Activated naive CD4-positive, alpha-beta T cell treated with Interleukin-2 at 50 U/mL for 16 hours (primary cell): ENCODE measurements at places on chromosomes 5 and 9.
A peak's percentile ranks its signal among the peaks of the same experiment; 100 is the strongest.

GRCh38 chr9:10366171-10366779 lies 246.5 kb downstream of the PTPRD start:
- no peak for DNase-seq

- no peak for DNase-seq
These were observed 947 bp upstream of the MARCHF3 start for GRCh38 chr5:127031147-127031862.

DNA sequence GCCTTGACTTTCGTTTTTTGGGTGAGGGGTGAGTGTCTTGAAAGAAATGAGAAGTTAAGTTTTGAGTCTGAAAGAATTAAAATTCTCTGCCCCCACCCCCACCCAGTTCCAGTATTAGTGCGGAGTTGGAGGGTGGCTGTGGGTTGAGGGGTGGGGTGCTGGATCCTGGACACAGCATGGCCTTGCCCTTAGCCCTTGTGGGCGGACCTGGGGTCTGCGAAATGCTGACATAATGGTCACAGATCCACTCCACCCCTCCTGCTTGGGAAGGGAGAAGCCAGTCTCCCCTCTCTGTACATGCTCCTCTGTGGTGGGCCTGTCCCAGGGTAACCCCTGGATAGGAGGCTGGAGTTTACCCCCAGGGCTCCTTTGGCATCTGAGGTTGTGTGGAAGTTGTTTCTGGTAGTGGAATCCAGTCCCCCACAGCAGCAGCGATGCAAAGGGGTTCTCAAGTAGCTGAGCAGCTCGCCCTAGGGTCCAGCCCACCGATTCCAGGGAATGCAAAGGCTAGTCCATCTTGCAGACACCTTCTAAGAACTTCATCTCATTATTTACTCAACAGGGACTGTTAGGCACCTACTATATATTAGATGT lies 42.8 kb upstream of the TCF7 start:
- DNase-seq, result no peak

DNA sequence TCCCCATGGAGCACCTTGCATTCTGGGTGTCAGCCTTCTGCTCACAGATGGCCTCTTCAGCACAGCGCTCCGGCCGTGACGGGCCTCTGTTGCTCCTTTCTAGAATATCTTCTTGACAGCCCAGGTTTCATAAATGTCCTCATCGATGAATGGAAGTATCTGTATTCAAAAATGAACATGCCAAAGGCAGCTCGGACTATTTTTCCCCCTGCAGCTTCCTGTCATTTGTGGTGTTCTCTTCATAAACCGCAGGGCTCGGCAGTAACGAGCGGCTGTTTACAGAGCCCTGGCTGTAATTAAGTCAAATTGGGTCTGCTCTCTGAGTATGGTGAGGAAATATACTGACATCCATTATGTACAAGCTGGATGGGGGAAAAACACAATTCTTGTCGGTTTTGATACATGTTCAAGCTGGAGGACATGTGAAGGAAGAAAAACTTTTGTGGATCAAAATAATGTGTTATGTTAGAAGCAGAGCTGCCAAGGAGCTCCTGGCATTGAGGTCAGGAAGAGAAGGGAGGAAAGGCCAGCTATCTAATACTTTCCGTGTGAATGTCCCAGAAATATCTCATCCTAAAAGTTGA lies 154.1 kb upstream of the CD180 start:
- no peak for DNase-seq

DNA sequence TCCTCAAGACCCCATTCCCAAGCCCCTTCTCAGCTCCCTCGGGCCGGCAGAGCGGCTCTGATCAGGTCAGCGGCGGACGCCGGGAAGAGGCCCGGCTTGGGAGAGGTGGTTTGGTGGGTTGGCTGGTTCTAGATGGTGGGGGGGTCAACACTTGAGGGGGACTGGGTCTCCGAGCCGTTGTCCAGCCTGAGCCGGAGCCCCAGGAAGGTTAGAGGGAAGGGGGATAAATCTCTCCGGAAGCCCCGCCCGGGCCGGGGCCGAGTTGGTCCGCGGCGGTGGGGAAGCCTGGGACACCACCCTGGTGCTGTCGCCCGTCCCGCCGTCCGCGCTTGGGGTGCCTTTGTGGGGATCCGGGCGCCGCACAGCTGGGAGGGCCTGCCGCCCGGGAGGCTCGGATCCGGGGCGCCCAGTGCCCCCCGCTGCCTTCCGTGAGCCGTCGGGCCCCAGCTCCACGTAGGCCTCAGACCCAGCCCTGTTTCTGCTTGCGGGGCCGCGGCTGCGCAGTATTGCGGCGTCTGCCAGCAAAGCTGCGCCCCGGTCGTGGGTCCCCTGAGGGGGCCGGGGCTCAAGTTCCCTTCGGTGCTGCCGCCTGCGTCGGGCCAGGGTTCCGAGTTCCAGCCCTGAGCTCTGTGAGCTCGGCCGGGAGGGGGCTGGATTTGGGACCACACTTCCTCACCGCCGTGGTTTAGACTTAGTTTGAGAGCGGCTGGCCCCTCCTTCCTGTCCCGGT lies 542 bp upstream of the TRIM52 start:
- peak; percentile 77 for DNase-seq

- no peak for DNase-seq
These were observed 334.9 kb downstream of the BNC2 start for GRCh38 chr9:16535555-16535954.

- DNase-seq, result no peak
These were observed 3.2 kb upstream of the TLE4 start for GRCh38 chr9:79568337-79569101.

DNA sequence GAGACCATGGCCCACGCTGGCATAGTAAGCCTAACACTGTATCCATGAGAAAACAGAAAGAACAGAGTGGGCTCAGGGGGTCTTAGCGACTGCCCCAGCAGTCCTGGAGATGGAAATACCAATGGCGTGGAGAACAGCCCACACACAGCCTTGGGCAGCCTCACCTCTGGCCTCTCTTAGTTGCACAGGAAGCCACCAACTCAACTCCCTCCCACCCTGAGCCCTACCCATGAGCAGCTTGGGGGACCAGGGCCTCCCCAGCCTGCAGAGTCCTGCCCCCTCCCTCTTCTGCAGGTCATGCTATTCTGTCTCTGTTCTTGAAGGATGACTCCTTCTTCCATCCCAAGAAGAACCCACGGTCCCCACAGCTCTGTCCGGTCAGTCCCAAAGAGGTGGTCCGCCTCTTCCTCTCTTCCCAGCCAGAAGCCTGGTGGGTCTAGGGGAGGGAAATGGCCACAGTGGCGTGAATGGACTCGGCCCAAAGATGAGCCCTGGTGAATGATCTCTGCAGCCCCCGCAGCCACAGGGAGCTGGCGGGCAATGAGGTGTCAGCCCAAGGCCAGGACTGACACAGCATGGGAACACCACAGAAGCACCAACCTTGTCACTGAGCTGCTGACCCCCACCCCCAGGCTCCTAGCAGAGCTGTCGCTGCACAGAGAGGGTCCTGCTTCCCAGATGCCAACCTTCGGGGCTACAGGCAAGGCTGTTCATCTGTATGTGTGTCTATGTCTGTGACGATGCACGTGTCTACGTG lies 131.2 kb downstream of the ROR2 start:
- no peak for DNase-seq

DNA sequence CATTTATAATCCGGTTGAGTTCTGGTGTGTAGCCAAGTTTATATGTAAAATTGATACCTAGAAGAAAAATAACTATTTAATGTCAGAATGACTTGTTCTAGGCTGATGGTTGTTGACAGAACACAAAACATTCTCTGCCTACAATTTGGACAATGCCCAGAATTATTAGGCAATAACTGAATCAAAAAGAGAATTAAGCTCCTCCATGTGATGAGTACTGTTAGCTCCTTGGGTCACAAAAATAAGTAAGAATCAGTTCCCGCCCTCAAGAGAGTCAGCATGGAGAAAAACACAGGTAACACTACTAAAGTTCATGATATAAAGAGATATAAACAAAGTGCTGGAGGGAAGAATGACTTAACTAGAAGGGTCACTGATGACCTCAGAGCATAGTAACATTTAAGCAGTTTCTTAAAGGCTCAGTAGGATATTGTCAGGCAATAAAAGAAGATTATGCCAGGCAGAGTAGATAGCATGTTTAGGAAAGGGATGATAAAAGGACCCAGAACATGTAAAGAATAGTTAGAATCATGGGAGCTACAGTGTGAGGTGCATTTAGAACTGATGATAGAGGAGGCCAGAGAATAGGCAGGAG lies 200.5 kb upstream of the ACTBL2 start:
- DNase-seq, result no peak

GRCh38 chr5:88251048-88251711 lies 17.5 kb downstream of the TMEM161B start:
- DNase-seq, result peak; percentile 21

DNA sequence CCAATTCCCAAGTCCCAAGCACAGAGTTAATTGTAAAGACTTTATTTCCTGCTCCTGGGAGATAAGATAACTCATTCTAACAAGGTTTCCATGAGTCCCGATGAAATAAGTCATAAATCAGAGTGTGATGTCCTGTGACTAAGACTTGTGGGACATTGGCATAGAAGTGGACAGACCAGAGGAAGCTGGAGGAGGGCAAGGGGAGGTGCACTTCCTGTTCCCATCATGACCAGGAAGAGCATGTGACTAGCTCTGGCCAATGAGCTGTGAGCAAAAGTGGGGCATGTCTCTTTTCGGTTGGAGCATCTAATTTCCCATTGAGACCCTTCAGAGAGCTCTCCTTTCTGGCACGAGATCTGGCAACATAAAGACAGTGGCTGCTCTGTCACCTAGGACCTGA lies 100.4 kb downstream of the ZNF354C start:
- DNase-seq, result no peak

GRCh38 chr5:150648294-150649107 lies 8.0 kb downstream of the SYNPO start:
- DNase-seq, result no peak

DNA sequence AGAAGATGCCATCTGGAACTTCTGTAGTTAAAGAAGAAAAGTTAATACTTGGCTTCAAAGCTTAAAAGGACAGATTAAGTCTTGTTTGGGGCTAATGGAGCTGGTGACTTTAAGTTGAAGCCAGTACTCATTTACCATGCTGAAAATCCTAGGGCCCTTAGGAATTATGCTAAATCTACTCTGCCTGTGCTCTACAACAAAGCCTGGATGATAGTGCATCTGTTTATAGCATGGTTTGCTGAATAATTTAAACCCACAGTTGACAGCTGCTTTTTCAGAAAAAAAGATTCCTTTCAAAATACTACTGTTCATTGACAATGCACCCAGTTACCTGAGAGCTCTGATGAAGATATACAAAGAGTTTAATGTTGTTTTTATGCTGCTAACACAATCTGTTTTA lies 393.5 kb downstream of the MAT2B start:
- DNase-seq, result no peak

DNA sequence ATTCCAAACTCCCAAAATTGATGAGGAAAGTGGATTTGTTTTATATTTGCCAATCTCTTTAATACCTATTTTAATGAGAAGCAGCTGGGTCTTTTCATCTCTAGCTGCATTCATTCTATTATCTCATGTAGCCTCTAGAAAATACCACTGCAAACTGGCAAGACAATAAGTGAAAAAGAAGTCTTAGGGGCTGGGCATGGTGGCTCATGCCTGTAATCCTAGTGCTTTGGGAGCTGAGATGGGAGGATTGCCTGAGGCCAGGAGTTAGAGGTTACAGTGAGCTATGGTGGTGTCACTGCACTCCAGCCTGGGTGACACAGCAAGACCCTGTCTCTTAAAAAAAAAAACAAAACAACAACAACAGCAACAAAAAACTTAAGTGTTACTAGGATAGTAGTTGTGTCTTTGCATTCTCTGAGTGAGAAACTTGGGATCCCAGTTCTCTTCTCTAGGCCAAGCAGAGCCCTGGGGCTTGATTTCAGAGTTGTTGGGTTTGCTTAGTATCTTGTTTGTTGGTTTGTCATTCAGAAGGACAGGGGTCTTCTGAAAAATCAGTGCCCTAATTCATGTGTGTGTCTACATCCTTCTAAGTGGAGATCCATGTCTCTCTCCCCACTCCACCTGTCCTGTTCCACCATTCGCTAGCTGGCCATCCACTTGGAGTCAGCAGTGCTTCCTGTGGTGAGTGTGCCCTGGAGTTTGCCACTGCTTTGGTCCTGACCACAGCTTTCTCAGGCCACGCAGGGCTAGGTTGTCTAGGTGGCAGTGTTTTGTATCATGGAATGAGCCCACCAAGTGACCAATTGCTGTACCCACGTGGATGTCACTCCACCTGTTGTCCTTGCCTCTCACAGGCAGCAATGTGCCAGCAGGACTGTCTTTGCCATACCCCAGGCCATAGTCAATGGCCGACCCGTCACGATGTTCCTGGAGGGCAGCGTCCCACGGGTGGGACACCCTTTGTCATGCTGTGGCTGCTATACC lies 19.5 kb downstream of the MARCHF6 start:
- no peak for DNase-seq

DNA sequence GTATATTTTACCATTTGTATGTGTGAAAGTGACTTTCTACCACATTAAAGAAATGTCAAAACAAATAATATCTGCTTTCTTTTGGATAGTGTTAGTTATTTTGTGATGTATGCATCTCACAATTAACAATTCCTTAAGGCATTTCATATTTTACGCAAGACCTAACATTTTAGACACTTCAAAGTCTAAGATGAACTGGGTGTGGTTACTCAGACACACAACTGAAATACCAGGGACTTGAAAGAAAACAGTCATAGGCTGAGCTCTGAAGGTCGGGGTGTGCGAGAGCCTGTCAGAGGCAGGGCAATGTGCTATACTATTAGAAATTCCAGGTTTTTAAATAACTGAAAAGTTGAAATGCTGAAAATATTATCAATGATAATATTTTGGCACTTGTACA lies 44.5 kb upstream of the ZNF622 start:
- DNase-seq, result no peak

GRCh38 chr9:76459694-76460635 lies 983 bp downstream of the GCNT1 start:
- no peak for DNase-seq

- DNase-seq, result no peak
These were observed 209.5 kb downstream of the YTHDC2 start for GRCh38 chr5:113723021-113723420.

GRCh38 chr5:15946026-15946425 lies 233.6 kb downstream of the MARCHF11 start:
- DNase-seq, result no peak

DNA sequence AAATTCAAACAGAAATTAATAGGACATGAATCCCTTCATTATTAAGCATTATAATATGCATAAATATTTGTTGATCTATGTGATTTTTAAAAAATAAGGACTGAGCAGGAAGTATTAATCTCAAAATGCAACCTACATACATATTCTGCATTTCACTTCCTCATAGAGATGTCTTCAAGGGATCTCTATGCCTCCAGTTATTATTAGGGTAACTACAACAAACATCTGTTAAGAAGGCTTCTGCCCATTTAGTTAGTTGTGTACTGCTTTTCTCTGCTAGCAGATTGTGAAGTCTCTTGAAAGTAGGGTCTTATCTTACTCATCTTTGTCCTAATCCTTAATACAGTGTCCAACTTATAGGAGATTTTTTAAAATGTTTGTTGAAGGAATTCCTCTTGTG lies 414.1 kb downstream of the ACTL7B start:
- no peak for DNase-seq
